Stimulated activated CD4-positive, alpha-beta T cell treated with anti-CD3 and anti-CD28 coated beads, Interleukin-1b, Interleukin-23, amount 100 ng/mL, for 1 hour (primary cell): ENCODE measurements at places on chromosomes 6 and 20.

- no peak for DNase-seq
Observed at GRCh38 chr20:3990716-3991115, 24.6 kb downstream of the RNF24 start.

DNA sequence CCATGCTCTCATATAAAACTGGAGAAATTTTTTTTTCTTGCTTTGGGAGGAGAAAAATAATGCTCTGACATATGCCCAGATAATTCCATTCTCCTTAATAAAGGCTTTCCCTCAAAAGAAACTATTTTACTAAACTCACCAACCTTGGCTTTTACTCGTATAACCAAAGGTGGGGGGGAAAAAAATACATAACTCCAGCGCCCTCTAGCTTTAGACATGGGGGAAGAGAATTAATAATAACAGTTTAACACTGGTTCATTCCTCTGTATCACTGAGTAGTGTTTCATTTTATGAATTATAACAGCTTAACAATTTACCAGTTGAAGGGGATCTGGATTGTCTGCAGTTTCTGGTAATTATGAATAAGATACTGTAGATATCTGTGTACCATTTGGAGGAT lies 1226.1 kb downstream of the GRIK2 start:
- DNase-seq, result no peak

- no peak for DNase-seq
Observed at GRCh38 chr6:36459501-36459900, 16.7 kb downstream of the KCTD20 start.

DNA sequence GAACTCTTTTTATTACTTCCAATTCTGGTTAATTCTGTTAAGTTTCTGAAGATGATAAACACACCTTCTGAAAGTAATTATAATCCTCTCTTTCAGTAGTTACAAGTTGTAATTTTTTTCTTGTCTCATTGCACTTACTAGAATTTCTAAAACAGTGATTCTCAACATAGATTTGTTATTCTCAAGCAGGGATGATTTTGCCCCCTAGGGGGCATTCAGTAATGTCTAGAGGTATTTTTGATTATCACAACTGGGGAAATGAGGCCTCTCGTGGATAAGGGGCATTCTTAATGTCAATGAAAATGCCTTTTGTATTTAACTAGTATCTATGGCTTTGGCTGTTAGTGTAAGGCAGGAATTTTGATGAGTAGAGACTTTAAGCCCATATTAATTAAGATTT lies 39.4 kb upstream of the MAFB start:
- DNase-seq, result no peak

DNA sequence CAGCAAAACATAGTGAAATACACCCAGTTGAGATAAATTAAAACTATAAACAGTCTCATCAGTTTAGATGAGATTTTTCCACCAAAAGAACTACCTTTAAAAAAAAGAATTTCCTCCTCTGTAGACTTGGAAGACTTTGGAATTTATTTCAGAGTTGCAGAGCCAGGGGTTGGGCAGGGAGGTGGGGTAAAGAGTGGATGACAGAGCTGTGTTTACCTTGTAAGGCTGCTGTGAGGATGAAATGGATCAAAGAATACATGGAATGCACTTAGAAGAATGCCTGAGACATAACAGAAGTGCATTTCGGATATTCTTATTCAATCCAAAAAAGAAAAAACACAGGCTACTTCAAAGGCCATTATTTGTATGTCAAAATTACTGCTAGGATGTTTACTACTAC lies 6.4 kb upstream of the LY86 start:
- DNase-seq, result no peak
